ENCODE measurements at places on chromosomes 12 and 14.

DNA sequence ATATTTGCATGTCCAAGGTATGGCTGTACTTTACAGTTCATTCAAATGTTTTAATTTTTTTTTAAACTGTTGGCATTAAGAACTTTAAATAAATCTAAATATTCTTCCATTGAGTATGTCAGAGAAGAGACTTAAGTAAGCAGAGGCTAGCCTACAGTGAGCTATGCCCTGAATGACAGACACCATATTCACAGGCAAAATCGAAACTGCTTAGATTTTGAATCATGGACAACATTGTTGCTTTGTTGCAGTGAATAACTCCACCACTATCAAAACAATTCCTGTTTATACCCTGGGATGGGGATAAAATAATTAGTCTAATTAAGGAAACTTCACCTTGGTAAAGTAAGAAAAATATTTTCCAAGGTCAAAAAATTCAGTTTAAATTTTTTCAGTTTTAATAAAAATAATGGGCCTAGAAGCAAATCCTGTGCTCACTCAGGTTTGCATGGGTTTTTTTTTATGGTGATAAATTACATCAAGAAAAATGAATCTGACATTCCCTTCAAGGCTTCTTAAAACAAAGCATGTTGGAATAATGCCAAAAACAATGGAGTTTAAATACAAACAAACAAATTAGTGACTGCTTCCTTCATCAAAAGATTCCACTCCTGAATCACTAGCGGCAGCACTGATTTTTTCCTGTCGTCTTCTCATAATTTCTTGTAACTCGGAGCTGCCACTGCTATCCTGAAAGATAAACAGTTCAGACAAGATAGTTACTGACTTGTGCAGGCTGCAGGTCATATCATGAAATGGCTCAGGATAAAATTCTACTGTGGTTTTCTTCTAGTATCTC, 168.2 kb downstream of the EPS8 start:
- DNase-seq = no peak

GRCh38 chr12:52320784-52321400, at the start of gene KRT83:
Gene KRT83, minus strand, starts transcription at chr12:52321398. Its CDS starts 63 bp downstream, at chr12:52321335.
- no peak for DNase-seq

GRCh38 chr14:30610787-30611343, 11.3 kb upstream of the SCFD1 start:
- DNase-seq = no peak

- peak; percentile 48 for DNase-seq
Measured at GRCh38 chr14:69501423-69501838, 16.9 kb downstream of the PLEKHD1 start.

DNA sequence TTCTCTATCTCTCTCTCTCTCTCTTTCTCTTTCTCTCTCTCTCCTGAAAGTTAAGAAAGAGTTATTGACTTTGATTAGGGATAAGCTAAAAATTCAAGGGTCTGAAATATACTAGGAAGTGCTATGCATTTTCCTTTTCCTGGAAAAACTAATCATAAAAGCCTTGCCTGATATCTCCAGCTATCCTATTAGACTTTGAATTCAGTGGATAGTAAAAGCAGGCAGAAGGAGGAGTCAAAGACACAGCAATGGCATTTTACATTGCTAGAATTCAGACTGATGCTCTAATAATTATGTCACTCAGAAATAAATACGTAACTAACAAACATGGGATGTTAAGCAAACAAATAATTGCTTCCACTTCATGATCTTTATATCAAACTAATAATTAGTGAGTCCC, 272.0 kb downstream of the SSPN start:
- DNase-seq = no peak

- no peak for DNase-seq
Measured at GRCh38 chr12:75862692-75863471, 168.7 kb downstream of the PHLDA1 start.

GRCh38 chr12:96502477-96502876, 13.1 kb downstream of the CFAP54 start:
- DNase-seq = no peak

GRCh38 chr14:71138448-71139293, 231.4 kb downstream of the PCNX1 start:
- no peak for DNase-seq
